Vagina (tissue), 2 donors: ENCODE measurements at places on chromosomes 5 and 9.

- no peak for DNase-seq
Observed at GRCh38 chr5:15927710-15928380, 251.7 kb downstream of the MARCHF11 start.

DNA sequence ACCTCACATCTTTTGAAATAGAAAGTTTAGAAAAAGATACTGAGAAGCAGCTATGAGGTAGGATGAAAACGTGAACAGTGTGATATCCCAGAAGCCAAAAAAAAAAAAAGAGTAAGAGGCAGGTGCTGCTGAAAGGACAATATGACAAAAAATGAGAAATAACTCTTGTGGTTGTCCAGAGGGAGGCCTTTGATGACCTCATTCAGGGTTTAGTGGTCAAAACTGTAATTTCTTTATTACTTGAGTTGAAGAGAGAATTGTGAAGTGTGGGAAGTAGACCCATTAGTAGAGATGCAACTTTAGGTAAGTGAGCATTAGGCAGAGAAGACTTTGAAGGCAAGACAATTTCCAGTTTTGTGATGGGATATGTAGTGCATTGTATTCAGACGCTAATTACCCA, 1306.3 kb upstream of the ACO1 start:
- no peak for DNase-seq

- no peak for DNase-seq
Observed at GRCh38 chr9:72431036-72431435, 66.0 kb upstream of the ZFAND5 start.

- DNase-seq = peak; percentile 77
Observed at GRCh38 chr5:134141331-134142050, 27.0 kb downstream of the TCF7 start.

DNA sequence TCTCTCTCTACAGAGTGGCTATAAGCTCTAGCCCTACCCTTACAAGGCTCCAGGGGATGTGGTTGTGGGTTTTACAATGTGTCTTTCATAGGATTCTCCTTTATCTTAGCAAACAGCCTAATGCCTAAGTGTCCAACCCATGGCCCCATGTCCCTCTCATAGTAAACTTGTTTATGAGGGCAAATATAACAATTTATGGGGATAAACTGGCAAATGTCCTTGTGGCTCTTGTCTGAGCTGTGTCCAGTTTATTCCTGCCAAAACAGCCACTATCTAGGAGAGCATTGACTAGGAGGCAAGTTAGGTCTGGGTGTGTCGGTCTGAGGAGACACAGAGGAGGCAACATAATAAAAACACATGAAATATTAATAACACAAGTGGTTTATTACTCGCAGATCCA, 335.1 kb downstream of the IZUMO3 start:
- no peak for DNase-seq

DNA sequence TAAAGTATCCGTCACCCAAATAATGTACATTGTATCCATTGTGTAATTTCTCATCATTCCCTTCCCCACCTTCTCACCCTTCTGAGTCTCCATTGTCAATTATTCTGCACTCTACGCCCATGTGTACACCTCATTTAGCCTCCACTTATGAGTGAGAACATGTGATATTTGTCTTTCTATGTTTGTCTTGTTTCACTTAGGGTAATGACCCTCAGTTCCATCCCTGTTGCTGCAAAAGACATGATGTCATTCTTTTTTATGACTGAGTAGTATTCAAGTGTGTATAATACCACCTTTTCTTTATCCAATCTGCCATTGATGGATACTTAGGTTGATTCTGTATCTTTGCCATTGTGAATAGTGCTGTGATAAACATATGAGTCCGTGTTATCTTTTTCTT, 4.9 kb upstream of the SPATA31C2 start:
- DNase-seq = no peak

DNA sequence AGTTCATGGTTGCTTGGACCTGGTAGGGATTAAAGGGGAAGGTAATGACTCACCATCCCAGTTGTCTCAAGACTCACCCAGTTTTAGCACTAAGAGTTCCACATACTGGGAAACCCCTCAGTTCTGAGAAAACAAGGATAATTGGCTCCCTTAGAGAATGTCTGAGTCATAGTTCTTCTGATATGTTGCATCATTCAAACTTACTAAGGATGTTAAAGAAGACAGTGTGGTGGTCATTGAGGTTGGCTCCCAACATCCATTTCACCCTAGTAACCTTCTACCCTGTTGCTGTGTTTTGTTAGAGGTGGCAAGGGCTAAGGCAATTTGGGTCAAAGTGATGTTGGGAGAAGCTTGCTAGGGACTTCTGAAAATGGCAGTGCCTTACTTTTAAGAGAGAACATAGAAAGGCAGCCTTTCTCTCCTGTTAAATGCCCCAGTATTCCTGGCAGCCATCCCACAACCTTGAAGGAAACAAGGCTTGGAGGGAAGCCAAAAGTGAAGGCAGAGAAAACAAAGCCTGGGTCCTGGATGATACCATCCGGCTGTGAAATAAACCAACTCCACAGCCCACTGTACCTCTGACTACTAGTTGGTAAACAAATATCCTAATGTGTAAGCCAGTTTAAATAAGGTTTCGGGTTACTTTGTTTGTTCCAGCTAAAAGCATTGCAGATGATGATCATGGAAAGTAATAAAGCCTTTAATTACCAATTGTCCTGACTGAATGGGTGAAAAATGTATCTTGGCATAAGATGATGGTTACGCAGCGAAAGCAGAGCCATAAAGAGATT, 80.4 kb upstream of the ADAMTSL1 start:
- DNase-seq = no peak
